T-helper 9 cell (primary cell): ENCODE measurements at places on chromosomes 16 and 17.

- no peak for DNase-seq
Observed at GRCh38 chr16:5222761-5223160, 125.2 kb upstream of the EEF2KMT start.

- DNase-seq: no peak
Observed at GRCh38 chr16:333406-334094, 19.0 kb downstream of the AXIN1 start.

DNA sequence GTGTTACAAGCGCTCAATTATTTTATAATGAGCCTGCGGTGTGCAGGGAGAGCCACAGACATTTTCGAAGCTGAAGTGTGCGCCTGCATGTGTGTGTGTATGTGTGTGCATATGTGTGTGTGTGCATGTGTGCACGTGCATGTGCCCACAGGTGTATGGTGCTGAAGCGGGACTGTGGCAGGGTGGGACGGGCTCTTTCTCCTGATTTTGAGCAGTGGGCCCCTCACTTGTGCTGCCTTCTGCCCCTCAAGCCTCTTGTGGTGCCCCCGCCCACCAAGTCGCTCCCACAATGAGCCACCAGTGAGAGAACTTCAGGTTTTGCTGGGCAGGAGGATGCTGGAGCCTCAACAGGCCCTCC, 16.7 kb upstream of the KCNJ12 start:
- DNase-seq: no peak

DNA sequence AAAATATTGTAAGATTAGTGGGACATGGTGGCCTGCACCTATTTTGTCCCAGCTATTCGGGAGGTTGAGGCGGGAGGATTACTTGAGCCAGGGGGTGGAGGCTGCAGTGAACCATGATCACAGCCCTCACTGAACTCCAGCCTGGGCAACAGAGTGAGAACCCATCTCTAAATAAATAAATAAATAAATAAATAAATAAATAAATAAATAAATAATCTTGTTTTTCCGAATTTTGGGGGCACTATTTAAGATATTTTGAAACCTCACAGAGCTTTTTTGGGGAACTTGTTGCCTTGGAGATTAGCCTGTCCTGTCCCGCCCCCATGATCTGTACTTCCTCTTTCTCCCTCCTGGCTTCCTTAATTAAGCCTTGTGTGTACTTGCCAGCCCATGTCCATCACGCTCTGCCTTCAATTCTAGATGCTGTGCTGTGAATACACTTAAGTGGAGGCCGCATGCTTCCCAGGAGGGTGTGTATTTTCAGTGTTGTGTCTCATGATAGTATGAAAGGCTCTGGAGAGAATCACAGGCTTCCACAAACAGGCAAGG, 4.4 kb downstream of the LGALS9 start:
- DNase-seq: no peak

- no peak for DNase-seq
Observed at GRCh38 chr16:73289232-73289631, 241.3 kb upstream of the ZFHX3 start.

DNA sequence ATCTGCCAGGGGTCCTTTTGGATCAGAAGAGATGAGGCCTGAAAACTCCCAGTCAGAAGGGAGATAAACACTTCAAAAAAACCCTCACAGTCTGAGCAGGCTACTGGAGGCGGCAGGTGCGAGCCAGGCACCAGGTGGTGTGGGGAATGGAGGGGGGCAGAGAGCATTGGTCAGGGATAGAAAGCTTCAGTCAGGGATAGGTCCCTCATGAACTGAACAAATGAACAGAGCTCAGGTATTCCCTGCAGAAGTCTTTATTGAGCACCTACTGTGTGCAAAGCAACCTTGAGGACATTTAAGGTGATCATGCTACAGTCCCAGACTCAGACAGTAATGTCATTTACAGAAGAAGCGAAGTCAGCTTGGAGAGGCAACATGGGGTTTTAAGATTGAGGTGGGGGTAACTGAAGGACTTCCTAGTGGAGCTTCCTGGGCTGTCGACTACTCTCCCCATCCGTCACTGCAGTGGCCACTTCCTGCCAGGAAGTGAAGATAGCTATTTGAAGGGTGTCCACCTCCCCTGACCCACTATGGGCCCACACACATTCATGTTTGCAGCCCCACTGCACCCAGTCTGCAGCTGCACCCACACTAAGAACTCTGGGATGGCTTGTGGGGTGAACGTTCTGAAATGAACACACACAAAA, 3.2 kb downstream of the KIFC3 start:
- no peak for DNase-seq

DNA sequence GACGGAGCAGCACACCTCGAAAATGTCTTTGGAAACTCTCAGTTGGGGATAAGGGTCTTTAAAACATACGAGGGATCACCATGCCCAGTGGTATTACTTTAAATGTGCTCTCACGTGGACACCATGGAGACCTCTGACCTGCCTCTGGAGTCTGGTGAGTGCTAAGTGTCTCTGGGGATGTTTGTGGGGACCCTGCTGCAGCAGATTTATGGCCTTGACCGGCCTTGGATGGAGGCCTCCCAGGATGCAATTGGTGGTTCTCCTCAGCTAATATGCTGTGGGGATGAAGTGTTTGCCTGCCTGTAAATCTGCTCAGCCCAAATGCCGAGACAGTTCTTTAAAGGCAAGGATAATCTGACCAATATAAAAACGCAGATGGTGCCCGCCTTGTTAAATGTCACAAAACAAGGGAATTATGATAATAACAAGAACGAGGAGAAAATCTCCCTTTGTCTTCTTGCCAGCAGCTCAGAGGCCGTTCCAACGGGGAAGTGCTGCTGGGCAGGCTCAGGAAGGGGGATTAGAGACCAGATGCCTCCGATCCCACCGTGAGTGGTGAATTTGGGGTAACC, 154.4 kb downstream of the ABCC12 start:
- DNase-seq: no peak

- DNase-seq: no peak
Observed at GRCh38 chr16:89410794-89411309, 79.5 kb downstream of the ANKRD11 start.

GRCh38 chr16:50202926-50203624, 50.0 kb downstream of the TENT4B start:
- no peak for DNase-seq

- no peak for DNase-seq
Observed at GRCh38 chr16:27703545-27703944, 153.6 kb downstream of the KATNIP start.

DNA sequence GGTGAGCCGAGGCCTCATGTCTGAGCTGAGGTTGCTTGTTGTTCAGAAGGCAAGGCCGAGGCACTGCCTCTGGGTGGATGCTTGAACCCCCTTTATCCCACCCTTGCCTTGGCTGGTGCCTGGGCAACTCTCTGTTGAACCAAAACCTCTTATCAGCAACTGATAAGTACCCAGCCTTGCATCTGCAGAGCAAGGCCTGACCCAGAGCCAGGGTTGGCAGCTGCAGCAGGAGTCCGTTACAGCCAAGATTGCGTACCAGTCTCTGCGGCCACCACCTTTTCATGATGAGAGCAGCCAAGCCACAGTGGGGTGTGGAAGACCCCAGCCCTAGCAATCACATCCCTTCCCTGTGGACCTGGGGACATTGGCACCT, 118.3 kb downstream of the RAB11FIP4 start:
- DNase-seq: no peak

GRCh38 chr17:3482852-3483251, 7.1 kb downstream of the ASPA start:
- no peak for DNase-seq

- DNase-seq: no peak
Observed at GRCh38 chr16:74740795-74741304, 33.8 kb downstream of the FA2H start.

DNA sequence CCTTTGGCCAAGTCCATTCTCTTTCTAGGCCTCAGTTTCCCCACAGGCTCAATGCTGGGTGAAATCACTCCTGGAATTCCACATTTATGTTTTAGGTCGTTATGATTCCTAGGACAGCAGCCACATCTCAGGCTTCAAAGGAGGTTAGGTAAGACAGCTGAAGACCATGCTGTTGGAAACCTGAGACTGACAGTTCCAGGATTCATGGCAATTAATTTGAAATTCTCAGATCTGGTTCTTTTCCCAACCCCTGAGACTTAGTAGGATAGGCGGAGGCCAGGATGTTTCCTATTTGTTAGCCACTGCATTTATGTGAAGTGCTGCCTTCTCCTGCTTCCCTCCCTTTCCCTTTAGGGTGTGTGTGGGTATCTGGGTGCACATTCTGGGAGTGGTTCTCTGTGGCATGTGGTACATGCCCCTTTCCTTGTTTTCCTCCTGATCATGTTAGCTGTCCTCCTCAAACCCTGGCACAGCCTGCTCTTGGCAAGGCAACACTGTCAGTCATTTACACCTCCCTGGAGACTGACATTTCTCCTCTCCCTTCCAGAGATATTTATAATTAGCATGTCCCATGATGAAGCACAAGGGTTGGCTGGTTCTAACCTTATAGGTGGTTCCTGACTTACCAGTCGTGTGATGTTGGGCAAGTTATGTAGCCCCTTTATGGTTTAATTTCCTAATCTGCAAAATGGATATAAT, 91.4 kb upstream of the SALL1 start:
- no peak for DNase-seq

- DNase-seq: peak; percentile 30
Observed at GRCh38 chr16:31201582-31202413, 762 bp downstream of the PYCARD start.

DNA sequence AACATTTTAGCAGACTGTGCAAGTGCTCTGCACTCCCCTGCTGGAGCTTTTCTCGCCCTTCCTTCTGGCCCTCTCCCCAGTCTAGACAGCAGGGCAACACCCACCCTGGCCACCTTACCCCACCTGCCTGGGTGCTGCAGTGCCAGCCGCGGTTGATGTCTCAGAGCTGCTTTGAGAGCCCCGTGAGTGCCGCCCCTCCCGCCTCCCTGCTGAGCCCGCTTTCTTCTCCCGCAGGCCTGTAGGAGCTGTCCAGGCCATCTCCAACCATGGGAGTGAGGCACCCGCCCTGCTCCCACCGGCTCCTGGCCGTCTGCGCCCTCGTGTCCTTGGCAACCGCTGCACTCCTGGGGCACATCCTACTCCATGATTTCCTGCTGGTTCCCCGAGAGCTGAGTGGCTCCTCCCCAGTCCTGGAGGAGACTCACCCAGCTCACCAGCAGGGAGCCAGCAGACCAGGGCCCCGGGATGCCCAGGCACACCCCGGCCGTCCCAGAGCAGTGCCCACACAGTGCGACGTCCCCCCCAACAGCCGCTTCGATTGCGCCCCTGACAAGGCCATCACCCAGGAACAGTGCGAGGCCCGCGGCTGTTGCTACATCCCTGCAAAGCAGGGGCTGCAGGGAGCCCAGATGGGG, 3.1 kb downstream of the GAA start:
- DNase-seq: no peak

DNA sequence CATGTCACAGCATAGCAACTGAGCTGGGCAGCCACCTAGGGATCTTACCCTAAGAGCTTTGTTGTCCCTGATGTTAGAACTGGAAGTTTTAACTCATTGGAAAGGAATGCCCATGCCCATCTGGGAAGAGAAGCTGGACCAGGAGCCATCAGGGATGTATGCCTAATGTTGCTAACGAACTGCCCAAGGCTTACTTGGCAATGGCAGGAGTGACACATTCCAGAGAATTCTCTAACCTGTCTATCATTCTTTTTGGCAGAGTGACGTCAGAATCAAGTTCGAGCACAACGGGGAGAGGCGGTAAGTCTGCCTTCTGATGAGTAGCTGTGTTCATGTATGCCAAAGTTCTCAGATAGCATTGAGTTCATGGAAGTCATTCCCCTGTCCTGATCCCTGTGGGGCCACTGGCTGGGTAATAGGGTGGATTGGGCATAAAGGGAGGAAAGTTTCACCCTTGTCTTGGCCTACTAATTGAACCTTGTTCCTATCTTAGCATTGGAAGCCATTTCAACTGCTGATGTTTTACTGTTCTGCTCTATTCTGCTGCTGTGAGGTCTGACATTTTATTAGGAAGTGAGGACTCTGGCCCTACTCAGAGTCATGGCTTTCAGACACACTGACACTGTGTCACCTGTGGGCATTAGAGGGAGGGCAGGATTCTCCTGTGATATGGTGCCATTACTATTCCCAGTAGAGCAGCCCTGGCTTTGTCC, 23.7 kb downstream of the MAP3K3 start:
- no peak for DNase-seq

DNA sequence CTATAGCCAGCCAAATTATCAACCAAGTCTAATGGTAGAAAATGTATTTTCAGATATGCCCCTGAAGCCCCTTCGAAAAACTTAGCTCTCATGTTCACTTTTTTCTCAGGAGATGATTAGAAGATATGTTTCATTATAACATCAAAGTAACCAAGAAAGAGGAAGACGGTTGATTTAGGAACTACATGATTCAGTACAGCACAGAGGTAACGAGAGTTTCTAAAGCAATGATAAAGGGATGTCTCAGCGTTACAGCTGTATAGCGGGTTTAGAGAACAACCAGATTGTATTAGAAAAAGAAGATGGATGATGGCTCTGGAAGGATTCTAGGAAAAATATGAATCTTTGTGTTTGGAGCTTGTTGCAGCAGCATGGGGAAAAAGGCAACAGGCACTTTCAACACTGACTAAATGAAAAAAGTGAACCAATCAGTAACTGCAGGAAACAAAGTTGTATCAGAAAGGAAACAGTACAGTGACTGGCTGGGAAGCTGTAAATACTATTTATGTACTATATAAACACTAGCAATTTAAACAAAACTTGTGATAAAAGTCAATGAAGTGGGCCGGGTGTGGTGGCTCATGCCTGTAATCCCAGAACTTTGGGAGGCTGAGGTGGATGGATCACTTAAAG, 21.5 kb downstream of the MBTD1 start:
- DNase-seq: no peak

- no peak for DNase-seq
Observed at GRCh38 chr17:3030096-3030495, 33.3 kb downstream of the OR1D5 start.

- peak; percentile 36 for DNase-seq
Observed at GRCh38 chr17:83200231-83200699, 120.9 kb downstream of the METRNL start.

DNA sequence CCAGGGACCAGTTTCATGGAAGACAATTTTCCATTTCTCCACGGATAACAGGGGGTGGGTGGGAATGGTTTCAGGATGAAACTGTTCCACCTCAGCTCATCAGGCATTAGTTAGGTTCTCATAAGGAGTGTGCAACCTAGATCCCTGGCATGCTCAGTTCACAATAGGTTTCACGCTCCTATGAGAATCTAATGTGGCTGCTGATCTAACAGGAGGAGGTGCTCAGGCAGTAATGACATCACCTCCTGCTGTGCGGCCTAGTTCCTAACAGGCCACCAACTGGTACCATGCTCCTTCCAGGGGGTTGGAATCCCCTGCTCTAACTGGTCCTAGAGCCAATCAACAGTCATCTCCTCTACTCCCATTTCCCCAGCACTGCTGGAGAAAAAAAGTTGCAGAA, 19.9 kb downstream of the TEX14 start:
- DNase-seq: no peak
